CD4-positive, alpha-beta T cell treated with Interleukin-4 for 1 hour (primary cell): ENCODE measurements at places on chromosomes 2 and 18.

- no peak for DNase-seq
These were observed 19.6 kb downstream of the EHD3 start for GRCh38 chr2:31253356-31254131.

- no peak for DNase-seq
These were observed 23.6 kb upstream of the ID2 start for GRCh38 chr2:8658064-8658862.

DNA sequence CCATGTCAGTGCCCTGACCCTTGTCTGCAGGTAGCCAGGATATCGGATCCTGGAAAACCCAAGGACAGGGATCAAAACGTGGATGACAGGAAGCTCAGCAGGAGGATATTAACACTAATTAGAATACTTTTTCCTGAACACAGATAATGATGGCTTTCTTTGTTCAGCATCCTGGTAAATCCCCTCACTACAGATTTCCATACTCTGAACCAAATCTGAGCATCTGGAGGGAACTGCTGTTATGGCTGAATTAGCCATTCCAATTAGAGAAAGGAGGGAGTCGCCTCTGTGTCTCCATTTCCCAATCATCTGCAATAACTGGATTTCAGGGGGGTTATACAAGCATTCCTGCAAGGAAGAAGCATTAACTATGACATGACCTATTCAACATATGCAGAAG lies 24.4 kb downstream of the CXCR4 start:
- no peak for DNase-seq

DNA sequence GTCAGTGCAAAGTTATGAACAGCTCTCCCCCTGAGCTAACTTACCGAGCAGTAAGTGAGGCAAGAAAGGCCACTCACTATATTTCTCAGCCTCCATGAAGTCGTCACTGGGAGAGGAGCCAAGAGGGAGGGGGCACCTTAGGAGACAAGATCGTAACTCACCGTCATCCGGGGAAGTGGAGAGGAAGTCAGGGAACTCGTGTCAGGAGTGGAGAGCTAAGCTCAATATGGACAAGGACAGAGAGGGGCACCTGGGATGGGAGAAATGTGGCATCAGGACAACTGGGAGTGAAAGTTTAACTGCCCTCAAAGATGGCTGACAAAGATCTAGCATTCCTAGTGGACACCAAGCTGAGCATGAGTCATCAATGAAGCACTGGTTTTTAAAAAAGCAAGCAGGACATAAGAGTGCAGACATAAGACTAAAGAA lies 37.1 kb downstream of the BCL11A start:
- DNase-seq = no peak

GRCh38 chr18:48442761-48443160 lies 33.6 kb upstream of the ZBTB7C start:
- DNase-seq = no peak

GRCh38 chr2:181203412-181203811 lies 223.0 kb downstream of the UBE2E3 start:
- no peak for DNase-seq

DNA sequence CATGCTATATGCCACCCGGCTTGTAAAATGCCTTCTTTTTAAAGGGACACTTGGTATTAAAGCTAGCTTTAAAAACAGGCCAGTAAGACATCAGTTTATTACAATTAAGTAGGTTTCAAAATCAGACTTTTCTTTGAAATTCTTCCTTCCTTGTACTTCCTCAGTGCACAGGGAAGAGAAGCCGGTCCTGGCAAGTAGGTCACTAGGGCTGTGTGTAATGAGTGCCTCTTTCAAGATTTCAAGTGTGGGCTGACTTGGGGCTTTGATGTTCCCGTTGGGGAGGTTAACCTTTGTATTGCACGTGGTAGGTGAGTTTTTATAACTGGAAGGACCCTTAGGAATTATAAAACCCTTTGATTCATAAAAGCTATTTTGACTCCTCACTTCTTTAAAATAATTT lies 566.4 kb upstream of the ID2 start:
- DNase-seq = no peak

DNA sequence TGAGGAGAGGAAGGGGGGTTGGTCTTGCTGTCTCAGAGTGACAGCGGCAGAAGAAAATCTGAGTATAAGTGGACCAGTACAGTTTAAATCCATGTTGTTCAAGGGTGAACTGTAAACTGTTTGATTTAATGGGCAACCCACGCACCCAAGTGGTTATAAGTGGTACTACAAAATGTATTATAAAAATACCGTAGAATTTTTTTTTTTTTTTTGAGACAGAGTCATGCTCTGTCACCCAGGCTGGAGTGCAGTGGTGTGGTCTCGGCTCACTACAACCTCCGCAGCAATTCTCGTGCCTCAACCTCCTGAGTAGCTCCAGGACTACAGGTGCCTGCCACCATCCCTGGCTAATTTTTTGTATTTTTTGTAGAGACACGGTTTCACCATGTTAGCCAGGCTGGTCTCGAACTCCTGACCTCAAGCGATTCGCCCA lies 2.1 kb upstream of the CHCHD5 start:
- peak; percentile 81 for DNase-seq

GRCh38 chr2:215882689-215883088 lies 130.7 kb downstream of the MREG start:
- DNase-seq = no peak
